ENCODE measurements at places on chromosomes 16 and 17.

DNA sequence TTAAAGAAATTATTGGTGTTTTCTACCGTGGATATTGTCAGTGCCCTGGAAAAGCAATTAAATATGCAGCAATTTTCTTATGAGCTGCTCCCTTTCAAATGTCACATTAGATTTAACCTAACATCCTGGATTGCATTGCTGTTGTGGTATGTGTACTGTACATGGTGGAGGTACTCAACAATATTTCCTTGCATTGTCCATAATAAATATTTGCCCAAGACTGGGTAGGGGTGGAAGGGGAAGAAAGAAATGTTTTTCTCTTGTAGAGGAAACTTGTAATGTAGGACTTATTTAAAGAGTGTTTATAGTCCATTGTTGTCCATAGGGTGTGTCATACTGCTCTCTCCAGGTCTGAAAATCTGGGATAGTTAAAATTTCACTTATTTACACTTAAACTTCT is 346.2 kb upstream of the TBX2 start:
- DNase-seq = no peak

GRCh38 chr16:56520251-56520577 is 390 bp upstream of the BBS2 start:
- DNase-seq = no peak

- DNase-seq = no peak
Observed at GRCh38 chr17:41962111-41962510, 4.5 kb upstream of the CNP start.

GRCh38 chr17:58421711-58422110 is 4.4 kb upstream of the RNF43 start:
- no peak for DNase-seq

- peak; percentile 84 for DNase-seq
Observed at GRCh38 chr16:70523076-70523742, at the start of gene COG4. Gene COG4, minus strand, starts transcription at chr16:70523554. Its CDS starts 11 bp downstream, at chr16:70523543.

DNA sequence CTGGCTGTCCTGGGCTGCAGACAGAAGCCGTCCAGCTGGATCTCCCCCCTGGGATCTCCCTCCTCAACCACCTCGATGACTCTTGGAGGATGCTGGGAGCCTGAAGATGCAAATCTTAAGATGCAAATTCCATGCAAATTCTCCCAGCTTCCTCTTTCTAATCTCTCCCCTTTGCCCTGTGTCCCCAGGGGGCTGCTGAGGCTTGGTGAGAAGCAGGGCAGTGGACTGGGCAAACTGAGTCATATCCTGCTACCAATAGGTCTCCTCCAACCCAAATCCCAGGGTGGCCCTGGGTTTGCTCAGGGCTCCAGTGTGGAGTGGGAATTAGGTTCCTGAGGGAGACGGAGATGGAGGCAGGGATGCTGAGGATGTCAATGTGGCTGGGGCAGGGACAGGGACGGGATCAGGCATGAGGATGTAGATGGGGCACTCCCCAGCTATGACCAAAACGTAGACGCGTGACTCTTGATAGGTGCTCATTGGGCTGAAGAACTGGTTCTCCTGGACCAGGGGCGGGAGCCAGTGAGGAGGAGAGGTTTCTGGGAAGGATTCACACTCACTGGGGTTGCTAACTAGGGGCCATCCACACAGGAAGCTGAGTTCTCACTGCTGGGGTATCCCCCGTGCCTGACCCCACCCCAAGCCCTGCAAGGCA is 3.6 kb upstream of the ALOX12B start:
- no peak for DNase-seq
